H1 (cell line): ENCODE measurements at places on chromosomes 6 and 20. TPM values are rescaled to one million over a fixed set of nuclear protein-coding genes. Genes with fewer than 3 reads are reported as not detected.

GRCh38 chr6:169427856-169428255, 174.2 kb upstream of the THBS2 start:
- DNase-seq, result no peak

GRCh38 chr6:107061125-107062020, 33.4 kb downstream of the MTRES1 start:
- peak; percentile 53 for DNase-seq

DNA sequence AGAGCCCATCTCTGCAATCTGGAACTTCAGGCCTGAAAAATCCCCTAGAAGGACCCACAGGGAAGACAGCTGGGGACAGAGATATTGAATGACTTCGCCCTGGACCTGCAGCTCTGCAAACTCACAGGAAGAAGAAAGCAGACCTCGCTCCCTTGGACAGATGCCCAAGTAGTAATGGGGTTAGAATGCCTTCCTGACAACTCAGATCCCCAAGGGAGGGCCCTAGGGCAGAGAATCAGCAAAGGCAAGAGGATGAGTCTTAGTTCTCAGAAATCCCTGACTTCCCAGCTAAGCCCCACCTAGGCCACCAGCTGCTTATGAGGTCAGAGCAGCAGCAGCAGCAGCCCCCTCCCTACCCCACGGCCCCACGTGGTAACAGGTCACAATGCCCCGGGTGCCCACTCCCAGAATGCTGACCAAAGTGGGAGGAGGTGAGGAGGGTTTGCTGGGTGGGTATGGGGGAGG, at the start of gene C20orf141:
TSS of gene C20orf141 (plus strand) at position 401 of the 465 bp plus-strand sequence. CDS start 198 bp downstream, outside the sequence.
- DNase-seq, result no peak

DNA sequence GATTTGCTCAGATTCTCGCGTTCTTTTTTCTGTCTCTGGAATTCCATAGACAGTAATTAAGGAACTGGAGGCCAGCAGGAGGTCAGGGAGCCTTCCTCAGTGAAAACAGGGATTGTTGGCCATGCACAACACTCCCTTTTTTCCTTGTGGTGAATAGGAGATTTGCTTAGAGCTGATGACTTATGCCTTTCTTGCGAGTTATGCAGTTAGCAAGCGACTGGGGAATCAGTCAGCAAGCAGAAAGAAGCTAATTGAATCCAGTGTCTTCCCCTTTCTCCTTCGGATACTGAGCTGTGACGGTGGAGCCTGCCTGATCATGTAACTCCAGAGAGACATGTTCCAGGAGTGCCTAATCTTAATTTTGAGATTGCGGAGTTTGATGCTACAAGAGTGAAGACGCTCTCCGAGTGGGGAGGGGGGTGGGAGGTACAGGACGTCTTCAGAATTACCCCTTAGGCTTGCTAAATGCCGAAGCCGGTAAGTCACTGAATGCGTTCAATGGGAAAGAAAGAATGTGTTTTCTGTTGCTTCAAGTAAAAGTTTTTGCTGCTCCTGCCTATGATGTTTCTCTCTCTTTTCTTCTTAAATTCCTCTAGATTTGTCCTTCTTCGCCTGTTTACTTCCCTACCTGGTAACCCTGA, 165.9 kb downstream of the SASH1 start:
- DNase-seq, result no peak

Gene C6orf89
- 11.6 and 12.3 TPM in 2 replicates for total RNA-seq

Gene OTOR
- total RNA-seq, result not detected in 2 replicates
